SIG-M5 (cell line): ENCODE measurements at places on chromosomes 3 and 15.

DNA sequence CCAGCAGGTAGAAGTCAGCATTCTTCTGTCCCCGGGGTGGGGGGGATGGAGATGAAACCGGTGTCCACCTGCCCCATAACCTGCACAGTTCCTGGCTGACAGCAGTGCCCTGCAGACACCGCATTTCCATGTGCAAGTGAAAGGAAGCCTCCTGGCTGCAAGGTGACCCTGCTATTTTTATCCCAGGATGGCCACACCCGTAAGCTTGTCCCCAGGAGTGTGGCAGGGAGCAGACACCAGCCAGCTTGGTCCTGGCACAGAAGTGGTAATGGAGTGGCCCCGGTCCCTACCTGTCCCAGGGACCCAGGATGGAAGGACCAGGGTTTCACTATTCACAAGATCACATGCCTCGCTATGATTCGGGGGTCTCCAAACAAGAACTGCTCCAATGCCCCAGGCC is 85.3 kb upstream of the RPL32 start:
- no peak for DNase-seq

DNA sequence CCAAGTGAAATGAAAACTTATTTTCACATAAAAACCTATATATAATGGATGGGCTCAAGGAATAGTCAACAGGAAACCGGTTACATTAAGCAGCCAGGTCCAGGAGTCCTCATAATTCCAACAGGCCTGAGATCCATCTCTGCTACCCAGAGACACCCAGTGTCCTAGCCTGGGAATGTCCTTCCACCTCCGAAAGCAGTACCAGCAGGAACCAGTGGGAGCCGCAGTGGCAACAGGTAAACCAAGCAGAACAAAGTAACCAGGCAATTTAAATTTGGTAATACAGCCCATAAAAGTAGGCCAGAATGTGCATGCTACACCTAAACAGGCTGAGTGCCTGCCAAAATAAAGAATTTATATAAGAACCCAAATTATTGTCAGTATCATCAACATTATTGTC is 195.6 kb downstream of the ZBBX start:
- DNase-seq = no peak

GRCh38 chr3:168212664-168213285 is 117.1 kb upstream of the GOLIM4 start:
- no peak for DNase-seq

DNA sequence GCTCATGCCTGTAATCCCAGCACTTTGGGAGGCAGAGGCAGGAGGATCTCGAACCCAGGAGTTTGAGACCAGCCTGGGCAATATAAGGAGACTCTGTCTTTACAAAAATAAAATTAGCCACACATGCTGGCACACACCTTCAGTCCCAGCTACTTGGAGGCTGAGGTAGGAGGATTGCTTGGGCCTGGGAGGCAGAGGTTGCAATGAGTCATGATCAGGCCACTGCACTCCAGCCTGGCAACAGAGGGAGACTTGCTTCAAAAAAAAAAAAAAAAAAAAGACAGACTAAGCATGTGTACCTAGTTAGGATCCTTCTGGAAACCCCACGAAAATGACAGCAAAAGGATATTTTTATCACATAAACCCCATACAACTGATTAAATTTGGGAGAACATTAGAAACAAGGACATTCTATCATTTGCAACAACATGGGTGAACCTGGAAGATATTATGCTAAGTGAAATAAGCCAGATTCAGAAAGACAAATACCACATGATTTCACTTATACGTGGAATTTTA is 44.9 kb downstream of the METTL6 start:
- no peak for DNase-seq
